GM12891 (cell line): ENCODE measurements at places on chromosomes 5 and 9.

DNA sequence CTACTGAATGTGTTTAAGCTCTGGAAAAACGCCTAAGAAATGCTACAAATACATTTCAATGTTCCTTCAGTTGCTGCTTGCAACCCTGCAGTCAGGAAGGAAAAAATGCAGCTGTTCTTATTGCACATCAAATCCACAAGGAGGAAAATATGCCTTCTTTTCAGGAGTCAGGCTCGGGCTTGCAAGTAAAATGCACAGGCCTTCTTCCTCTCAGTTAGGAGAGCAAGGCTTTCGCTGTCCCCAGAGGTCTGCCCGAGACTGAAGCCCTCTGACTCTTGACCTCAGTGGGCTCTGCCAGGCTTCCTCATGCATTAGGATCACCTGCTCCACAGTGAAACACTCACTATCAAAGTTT lies 899 bp upstream of the SHC3 start:
- no peak for DNase-seq

GRCh38 chr5:42880496-42881150 lies 68.9 kb upstream of the SELENOP start:
- no peak for DNase-seq

- DNase-seq, result no peak
Measured at GRCh38 chr9:137985637-137986071, 108.1 kb downstream of the CACNA1B start.

DNA sequence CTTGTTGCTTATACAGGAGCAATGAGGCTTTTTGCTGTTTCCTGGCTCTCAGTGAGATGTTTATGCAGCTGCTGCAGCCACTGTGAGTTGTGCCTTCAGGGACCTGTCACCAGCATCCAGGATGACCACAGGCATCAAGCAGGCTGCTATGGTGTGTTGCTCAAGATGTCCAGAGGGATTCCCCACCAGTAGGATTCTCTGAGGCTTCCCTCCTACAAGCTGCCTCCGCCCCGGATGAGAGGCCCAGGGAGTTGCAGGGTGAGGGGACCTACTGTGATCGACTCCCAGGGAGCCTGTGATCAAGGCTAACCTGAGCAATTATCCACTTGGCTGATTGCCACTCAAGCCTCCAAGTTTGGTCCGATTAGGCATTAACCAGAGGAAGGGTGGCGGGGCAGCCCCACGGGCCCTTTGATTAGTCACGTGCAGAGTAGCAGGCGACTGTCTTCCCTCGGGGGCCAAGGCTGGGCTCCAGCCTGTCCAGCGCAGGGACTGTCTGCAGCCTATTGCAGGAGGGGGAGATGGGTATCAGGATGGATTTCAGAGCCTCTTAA lies 1.8 kb upstream of the FAT2 start:
- no peak for DNase-seq

DNA sequence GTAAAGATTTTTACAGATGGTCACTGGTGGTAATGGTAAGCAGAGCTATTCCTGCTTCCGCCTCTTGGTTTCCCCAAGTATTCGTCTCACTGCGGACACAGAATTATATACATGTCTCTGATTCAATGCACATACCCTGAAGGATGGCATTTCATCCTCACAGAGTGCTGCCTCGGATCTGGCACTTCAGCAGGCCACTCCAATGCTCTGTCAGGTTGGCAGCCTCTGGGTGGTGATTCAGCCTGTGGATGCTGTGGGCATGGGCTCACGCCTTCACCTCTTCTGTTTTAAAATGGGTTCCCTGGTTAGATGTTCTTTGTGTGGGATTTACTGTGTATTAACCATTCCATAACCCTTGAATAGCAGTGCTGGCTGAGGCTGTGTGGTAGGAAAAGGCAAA lies 182.6 kb upstream of the ZNF608 start:
- DNase-seq, result no peak

GRCh38 chr5:135437422-135437795 lies 9.7 kb downstream of the DCANP1 start:
- DNase-seq, result no peak

GRCh38 chr5:86038566-86038965 lies 579.2 kb upstream of the COX7C start:
- DNase-seq, result no peak

DNA sequence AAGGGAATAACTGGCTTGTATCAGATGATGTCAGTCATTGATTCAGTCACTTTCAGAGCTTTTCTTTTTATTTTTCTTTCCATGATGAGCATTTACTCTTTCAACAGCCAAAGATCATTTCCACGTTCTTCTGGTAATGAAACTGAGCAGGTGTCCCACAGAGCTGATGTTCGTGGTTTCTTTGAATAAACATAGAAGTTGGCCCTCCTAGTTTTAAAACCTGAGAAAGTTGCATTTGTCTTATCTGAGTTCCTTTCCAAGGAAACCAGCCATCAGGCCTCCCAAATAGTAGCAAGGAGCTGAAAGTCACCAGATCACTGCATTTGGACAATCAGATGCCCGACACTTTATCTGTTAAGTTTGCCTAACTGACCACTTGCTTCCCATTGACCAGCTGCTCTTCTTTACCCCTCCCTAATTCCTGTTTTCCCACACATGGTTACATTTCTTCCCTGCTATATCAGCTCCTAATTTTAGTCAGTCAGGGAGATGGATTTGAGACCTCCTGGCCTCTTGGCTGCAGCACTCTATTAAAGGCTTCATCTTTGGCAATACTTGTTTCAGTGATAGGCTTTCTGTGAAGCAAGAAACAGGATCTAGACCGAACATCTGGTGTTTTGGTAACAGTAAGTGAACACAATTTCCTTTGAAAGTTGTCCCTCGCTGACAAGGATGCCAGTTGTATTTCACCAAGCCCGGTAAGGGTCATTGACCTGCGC lies 420.8 kb downstream of the CHSY3 start:
- DNase-seq, result no peak

DNA sequence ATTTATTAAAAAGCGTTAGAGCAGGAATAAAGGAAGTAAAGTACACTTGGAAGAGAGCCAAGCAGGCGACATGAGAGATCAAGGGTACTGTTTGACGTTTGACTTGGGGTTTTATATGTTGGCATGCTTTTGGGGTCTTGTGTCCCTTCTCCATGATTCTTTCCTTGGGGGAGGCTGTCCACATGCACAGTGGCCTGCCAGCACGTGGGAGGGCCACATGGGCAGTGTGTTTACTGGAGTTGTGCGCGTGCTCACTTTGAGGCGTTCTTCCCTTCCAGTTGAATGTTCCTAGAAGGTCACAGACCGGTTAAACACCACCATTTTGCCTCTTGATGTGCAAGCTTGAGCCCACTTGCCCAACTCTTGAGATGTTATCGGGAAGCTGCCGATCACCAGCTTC lies 49.5 kb upstream of the ICE1 start:
- DNase-seq, result no peak

- no peak for DNase-seq
Measured at GRCh38 chr5:109705596-109705995, 15.9 kb downstream of the MAN2A1 start.

DNA sequence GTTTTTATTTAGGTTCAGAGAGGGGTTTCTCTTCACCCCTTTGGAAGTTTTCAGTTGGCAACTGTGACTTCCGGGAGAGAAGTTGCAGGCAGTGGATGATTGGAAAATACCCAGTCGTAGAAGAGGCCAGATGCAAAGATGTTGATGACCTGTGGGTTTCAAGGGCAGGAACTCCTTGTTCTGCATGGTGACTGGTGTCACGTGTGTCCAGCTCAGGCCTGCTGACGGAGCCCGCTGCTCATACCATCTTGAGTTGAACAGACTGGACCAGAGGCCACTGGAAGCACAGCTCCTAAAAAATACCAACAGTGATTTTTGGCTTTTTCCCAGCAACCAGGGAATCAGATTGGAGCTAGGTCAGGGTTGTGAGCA lies 243.9 kb upstream of the KLF4 start:
- DNase-seq, result no peak

GRCh38 chr9:123482295-123482968 lies 126.4 kb downstream of the CRB2 start:
- DNase-seq, result no peak

- DNase-seq, result no peak
Measured at GRCh38 chr5:75049456-75050351, 2.7 kb downstream of the GCNT4 start.

DNA sequence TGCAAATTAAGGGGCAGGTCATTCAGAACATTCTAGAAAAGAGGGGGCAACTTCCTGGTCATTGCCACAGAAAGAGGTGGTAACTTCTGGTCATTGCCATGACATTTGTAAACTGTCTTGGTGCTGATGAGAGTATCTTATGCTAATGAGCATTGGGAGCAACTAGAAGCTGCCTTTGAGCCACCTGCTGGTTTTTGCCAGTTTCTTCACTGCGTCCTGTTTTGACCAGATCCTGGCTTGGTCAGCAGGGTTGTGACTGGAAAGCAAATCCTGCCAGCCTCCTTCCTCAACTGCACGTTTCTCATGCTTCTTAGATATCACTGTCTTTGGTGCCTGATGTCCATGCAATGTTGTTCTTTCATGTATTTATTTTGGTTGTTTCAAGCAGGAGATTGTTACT lies 53.2 kb upstream of the SPATA31C2 start:
- no peak for DNase-seq

GRCh38 chr5:45642370-45642769 lies 53.8 kb downstream of the HCN1 start:
- no peak for DNase-seq

DNA sequence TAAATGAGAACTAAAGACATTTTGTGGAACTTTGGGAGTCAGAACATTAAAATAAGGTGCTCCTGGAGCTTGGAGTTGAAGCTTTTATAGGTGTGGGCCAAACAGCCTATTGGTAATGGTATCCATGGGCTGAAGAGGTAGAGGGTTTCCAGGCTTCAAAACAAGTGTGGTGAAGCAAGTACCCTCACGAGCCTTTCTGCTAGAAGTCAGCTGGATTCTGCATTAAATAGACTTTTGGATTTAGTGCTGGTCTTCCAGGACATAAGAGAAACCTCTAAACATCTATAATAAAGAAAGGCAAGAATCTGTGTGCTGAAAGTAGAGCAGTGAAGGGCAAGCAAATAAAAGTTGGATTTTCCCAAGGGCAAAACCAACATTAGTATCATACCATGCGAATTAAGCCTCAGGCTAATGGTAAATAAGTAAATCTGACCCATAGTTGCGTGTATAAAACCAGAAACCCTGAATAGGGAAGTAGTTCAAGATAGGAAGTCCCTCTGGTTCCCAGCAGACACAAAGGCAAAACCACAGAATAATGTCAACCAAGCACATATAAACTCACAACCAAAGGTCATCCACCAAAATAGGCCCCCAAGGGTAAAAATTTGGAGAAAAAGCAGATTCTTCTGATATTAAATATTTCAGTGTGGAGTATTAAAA lies 306.3 kb downstream of the TLE4 start:
- no peak for DNase-seq
